Trophoblast cell (in vitro differentiated cells and primary cell): ENCODE measurements at places on chromosomes 12 and 14.

- peaks cover 11% of the 10 kb centered on the region for H3K4me1 ChIP-seq
- peak; percentile 20 for DNase-seq
- no peaks in the 10 kb centered on the region for H3K36me3 ChIP-seq
- no peak overlapping the region for H3K27ac ChIP-seq
- no peak overlapping the region for H3K4me3 ChIP-seq
Measured at GRCh38 chr14:99249389-99249788, 22.6 kb downstream of the BCL11B start.

DNA sequence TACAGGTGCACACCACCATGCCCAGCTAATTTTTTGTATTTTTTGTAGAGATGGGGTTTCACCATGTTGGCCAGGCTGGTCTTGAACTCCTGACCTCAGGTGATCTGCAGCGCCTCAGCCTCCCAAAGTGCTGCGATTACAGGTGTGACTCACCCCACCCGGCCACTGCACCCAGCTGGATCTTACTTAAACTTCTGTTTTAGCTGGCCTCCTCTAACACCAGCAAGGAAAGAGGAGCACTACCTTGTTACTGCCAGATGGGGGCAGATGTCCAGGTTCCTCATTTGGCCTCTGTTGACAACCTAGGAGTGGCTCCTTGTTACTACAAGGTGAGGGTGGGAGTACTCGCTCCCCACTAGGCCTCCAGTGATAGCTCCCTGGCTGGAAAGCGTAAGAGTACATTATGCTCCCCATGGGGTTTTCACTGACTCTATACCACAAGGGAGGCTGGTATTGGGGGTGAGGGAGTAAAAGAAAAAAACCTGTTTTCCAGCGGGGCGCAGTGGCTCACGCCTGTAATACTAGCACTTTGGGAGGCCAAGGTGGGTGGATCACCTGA is 13.2 kb upstream of the ARF6 start:
- H3K4me3 ChIP-seq: no peak overlapping the region
- H3K4me1 ChIP-seq: peaks cover 3% of the 10 kb centered on the region
- peak; percentile 77 for DNase-seq
- H3K27ac ChIP-seq: no peak overlapping the region
- H3K36me3 ChIP-seq: no peaks in the 10 kb centered on the region

- H3K36me3 ChIP-seq: no peaks in the 10 kb centered on the region
- peaks cover 3% of the 10 kb centered on the region for H3K4me1 ChIP-seq
- DNase-seq: no peak
- H3K27me3 ChIP-seq: no peaks in the 10 kb centered on the region
- no peak overlapping the region for H3K27ac ChIP-seq
Measured at GRCh38 chr12:56816491-56816890, 53.4 kb downstream of the HSD17B6 start.

- H3K4me3 ChIP-seq: no peak overlapping the region
- H3K27ac ChIP-seq: no peak overlapping the region
- no peaks in the 10 kb centered on the region for H3K36me3 ChIP-seq
- no peaks in the 10 kb centered on the region for H3K4me1 ChIP-seq
- DNase-seq: no peak
Measured at GRCh38 chr14:71430678-71431376, 501.4 kb upstream of the RGS6 start.

DNA sequence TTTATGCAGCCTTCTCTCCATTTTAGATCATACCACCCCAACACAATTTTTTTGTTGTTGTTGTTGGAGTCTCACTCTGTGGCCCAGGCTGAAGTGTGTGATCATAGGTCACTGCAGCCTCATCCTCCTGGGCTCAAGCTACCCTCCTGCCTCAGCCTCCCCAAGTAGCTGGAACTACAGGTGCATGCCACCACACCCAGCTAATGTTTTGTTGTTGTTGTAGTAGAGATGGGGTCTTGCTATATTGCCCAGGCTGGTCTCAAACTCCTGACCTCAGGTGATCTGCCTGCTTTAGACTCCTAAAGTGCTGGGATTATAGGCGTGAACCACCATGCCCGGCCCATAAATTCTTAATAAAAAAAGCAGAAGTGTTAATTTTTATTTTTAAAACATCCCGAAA is 111.6 kb downstream of the PLXNC1 start:
- H3K27ac ChIP-seq: no peak overlapping the region
- no peak overlapping the region for H3K4me3 ChIP-seq
- H3K4me1 ChIP-seq: peaks cover 11% of the 10 kb centered on the region
- no peaks in the 10 kb centered on the region for H3K27me3 ChIP-seq
- no peaks in the 10 kb centered on the region for H3K36me3 ChIP-seq

DNA sequence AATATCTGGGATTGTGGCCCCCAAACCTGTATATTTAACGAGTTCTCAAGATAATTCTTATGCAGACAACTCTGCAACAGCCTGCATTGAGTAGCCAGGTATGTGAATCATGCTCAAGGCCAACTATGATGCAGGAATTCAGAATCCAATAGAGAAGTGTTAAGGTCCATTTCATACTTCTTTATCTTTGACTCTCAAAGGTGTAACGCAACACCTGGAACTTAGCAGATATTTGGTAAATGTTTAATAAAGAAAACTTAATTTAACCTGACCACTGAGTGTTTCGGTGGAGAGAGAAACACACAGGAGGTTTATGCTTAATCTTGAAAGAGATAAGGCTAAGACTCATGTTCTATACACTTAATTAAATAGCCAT is 156.5 kb upstream of the PLEKHG7 start:
- DNase-seq: no peak
- H3K4me3 ChIP-seq: no peak overlapping the region
- H3K27ac ChIP-seq: no peak overlapping the region

DNA sequence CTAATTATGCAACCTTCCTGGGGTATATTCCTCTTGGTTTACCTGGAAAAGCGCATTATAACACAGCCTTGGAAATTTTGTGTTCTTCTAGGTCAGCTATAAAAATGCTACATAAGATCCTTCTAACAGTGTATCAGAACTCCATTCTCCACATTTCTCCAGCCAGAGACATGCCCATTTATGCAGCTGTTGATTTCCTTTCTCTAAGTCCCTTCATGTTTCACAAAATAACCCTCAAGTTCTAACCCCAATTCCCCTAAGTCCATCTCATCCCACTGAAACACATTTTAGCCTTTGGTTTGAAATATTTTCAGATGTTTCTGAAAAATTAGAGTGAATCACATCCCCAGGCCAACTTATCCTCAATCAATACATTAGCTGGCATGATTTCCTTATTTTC is 20.9 kb upstream of the HDAC7 start:
- no peaks in the 10 kb centered on the region for H3K36me3 ChIP-seq
- H3K27me3 ChIP-seq: no peaks in the 10 kb centered on the region
- no peak overlapping the region for H3K4me3 ChIP-seq
- peaks cover 12% of the 10 kb centered on the region for H3K4me1 ChIP-seq
- DNase-seq: no peak

DNA sequence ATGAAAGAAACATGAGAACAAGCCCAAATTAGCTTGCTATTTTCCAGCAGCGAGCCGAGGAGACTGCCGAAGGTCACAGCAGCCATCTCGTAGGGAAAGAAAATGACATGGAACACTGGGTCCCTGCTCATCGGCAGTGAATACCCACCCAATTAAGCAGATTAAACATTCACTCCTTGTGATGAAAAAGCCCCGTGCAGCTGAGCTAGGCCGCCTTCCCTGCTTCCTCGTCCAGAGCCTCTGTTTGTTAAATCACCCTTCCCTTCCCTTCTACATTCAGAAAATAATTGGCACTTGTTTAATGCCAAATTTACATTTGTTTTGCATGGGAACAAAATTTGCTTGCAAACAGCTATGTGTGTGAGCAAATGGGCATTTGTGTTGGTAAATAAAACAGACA is 342.5 kb downstream of the RMST start:
- H3K27ac ChIP-seq: no peak overlapping the region
- H3K27me3 ChIP-seq: no peaks in the 10 kb centered on the region
- no peak overlapping the region for H3K4me3 ChIP-seq
- DNase-seq: no peak

- H3K4me1 ChIP-seq: peaks cover 9% of the 10 kb centered on the region
- no peak overlapping the region for H3K4me3 ChIP-seq
- H3K27me3 ChIP-seq: peaks cover 15% of the 10 kb centered on the region
- H3K27ac ChIP-seq: no peak overlapping the region
- no peaks in the 10 kb centered on the region for H3K36me3 ChIP-seq
- no peak for DNase-seq
Measured at GRCh38 chr14:69573831-69574262, 824 bp downstream of the CCDC177 start.

GRCh38 chr12:55725556-55725955 is 3.3 kb downstream of the CD63 start:
- H3K4me3 ChIP-seq: no peak overlapping the region
- peaks cover 41% of the 10 kb centered on the region for H3K36me3 ChIP-seq
- no peak for DNase-seq
- no peak overlapping the region for H3K27ac ChIP-seq
- no peaks in the 10 kb centered on the region for H3K27me3 ChIP-seq
- peaks cover 11% of the 10 kb centered on the region for H3K4me1 ChIP-seq

GRCh38 chr14:51576117-51576430 is 75.6 kb upstream of the FRMD6 start:
- H3K4me3 ChIP-seq: no peak overlapping the region
- H3K27ac ChIP-seq: peak overlapping the region; percentile 40
- peaks cover 12% of the 10 kb centered on the region for H3K4me1 ChIP-seq
- H3K27me3 ChIP-seq: no peaks in the 10 kb centered on the region

GRCh38 chr14:20419419-20419818 is 6.1 kb upstream of the TEP1 start:
- DNase-seq: no peak
- H3K36me3 ChIP-seq: no peaks in the 10 kb centered on the region
- no peaks in the 10 kb centered on the region for H3K27me3 ChIP-seq
- H3K4me1 ChIP-seq: no peaks in the 10 kb centered on the region
- no peak overlapping the region for H3K4me3 ChIP-seq
